ENCODE measurements at places on chromosomes 5 and 9.

DNA sequence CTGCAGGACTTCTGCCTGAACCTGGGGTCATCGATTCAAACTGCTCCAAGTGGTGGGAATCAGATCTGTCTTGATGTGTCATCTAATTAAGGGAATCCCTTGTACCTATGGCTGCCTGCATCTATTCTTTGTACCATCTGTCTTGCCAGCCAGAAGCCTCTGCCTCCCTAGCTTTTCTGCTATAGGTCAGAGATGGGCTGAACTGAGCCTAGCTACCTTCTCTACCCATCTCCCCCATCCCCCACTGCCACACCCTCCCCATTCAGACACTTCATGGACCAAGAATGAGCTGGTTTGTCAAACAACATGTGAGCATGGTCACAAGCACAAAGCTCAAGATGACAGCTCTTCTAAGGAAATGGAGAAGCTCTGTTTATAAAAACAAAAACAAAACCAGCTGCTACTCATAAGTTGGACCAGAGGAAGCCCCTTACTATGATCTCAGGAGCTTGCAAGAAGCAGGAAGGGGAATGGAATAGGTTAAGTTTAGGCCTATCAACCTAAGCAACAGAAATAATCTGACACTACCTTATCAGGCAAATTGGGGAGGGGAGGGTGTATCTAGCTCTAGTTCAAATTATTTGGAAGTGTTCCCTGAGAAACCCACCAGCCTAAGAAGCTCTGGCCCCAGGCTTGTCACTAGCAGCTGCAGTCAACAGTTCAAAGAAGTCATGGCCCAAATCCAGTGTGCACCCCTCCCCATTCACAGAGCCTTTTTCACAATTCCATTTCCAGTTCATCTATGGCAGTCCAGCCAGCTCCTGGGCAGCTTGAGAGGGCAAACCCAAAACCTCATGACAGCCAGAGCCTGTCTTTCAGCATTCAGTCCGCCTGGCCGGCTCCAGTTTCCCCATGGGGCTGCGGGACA is 29.9 kb downstream of the SKP1 start:
- no peak for DNase-seq

DNA sequence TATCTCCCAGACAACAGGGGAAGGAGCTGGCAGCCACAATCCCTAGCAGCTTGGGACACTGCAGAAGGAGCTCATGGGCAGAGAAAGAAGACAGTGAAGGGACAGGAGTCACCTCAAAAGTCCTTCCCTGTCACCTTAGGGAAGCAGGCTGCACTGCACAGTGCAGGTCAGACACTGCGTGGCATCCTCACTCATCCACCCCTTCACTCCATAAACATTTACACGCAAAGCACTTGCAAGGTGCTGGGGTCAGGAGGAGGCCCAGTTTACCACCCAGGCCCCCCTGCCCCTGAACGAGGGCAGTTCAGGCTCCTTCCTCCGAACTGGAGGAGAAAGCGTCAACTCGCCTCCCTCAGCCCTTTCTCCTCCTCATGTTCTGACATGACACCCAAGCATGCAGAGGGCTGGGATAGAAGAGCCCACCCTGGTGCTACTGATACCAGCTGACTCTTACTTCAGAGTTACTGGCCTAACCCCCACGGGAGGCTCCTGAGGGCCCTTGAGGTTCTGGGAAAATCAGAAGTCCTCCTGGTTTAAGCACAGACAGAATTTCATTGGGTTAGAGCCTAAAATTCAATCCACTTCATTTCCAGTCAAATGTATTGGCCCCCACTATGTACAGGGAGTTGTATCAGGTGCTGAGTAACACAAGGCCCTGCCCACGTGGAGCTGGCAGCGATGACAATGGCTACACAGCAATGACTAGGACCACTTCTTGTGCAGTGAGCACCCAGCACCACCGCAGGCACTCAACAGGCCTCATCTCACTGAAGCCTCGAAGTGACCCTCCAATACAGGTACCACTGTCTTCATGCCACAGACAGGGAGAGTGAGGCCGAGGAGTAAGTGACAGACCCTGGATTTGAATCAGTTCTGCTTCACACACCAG is 70.4 kb downstream of the RAPGEF1 start:
- no peak for DNase-seq

DNA sequence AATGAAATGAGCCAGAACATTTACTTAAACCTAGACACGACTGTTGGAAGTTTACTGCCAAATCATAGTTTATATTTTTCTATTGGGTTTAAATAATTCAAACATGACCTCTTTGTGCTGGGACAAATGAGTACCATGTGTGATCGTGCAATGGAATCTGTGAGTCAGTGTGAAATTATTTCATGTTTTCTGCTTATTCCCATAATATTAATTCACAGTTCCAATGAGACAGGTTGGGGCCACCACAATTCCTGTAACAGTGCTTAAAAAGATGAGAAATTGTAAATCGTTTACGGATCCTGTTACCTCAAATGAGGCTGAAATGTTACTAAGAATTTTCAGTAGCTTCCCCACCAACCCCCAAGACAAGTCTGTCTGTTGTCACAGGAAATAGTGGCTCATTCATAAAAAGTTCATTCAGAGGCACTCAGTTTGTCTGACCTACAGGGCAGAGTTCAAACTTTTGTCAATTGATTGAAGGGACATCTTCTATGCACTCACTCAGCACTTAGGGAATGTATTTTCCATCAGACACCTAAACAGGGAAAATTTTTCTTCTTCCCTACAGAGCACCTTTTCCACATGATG is 563.9 kb upstream of the ADAMTS16 start:
- DNase-seq = no peak

DNA sequence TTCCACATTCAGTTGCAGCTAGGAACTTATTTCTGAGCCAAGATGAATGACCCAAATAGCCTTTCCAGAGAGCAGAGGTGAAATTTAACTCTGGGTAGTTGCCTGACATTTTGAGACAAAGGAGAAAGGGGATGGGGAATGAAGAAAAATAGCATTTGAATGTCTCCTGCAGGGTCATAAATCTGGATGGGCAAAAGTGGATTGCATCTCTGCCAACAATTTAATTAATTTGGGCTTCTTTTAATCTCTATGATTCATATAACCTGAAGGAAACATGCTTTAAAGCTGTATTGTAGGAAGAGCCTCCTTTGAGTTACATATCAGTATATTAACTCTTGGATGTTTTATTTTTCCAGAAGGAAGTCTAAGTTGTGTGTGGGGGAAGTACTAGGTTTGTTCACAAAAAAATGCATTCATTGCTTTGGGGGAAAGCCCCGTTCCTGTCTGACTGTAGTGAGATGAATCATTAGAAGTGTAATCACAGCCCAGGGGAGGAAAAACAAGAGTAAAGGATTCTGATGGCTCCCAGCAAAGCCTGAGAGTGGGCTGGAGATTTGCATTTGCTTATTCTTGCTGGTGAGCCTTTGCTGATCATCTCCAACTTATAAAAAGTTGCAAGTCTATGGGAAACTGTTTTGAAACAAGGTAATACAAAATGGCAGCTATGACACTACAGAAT is 133.0 kb upstream of the IQGAP2 start:
- no peak for DNase-seq

- DNase-seq = no peak
Observed at GRCh38 chr5:126126574-126126973, 296.6 kb upstream of the GRAMD2B start.

DNA sequence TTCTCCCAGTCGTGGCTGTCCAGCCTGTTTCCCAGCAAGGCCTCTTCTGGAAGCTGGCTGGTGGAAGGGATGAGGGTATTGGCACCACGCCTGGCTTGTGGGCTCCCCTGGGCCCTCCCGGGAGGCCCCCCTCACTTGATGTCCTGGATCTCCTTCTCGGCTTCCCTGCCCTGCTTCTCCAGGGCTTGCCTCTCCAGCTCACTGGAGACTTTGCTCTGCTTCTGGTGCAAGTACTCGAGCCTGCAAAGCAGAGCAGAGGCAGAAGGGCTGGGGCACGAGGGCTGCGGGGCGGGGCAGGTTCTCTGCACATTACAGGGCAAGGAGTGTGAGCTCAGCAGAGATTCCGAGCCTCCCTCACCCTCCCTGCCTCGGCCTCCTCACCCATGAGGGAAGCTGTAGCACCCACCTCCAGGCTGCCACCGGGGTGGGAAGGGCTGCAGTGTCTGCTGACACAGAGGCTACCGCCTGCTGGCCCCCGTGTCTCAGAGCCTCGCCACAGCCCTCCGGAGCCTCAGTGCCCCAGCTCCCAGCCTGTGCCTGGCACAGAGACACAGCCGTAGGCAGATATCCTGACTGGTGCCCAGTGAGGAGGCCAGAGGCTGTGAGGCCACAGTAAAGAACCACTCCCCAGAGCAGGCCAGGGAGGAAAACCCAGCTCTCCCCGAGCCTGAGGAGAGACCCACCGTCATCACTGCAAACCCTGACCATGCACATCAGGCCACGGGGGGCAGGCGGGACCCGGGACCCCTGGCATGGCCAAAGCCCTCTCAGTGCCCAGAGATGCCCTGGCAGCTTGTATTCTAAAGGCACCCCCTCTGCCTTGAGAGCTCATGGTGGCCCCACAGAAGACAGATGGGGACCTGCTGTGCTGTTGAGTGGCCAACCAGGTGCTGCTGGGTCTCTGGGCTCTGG is 7.2 kb downstream of the SNAPC4 start:
- DNase-seq = no peak

DNA sequence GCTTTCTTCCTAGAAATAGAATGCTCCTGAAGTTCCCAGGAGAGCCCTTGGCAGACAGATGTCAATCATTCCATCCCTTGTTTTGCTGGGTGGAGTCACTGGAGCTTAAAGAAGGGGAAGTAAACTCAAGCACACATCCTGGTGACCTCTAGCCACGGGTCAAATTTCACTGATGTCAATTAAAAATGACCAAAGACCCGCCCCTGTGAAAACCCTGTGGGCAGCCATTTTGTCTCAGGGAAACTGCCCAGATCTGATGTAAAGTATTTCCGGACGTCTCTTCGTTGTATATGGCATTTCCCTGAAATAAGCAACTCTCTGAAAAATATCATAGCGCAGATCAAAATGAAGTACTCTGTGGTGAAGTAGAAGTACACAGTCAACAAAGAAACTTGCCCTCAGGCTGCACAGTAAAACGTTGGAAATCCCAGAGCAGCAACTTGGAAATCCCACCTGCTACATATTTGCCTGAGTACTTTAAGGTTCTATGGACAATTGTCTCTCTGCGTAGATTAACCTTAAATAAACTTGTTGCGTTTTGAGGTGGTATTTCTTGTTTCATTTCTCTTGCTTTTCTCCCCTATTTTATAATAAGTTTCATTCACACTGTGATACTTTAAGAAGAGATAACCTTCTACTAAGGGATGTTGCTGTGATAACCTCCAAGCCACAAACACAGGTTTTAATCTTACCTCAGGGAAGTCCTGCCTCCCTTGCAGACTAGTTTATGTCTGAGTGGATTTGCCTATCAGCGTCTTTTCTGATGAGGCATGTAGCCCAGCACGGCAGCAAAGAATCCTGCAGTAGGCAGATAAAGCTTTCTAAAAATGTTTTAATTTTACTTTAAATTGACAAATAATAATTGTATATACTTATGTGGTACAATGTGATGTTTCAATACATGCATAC is 60.9 kb upstream of the PIP5K1B start:
- DNase-seq = no peak

DNA sequence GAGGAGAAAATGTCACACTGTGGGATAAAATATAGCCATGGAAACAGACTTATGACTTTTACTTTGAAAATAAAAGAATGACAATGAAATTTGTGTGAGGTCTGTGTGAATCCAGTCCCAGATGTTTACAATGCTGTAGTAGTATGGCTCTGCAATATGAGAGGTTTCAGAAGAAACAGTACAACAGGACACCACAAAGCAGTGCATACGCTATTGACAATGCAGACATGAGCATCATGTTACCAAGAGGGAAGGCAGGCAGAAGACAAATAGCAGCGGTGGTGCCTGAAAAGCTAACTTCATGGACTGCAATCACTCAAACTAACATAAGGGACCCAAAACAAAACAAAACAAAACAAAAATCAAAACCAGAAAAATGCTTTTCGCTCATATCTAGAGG is 1.8 kb downstream of the FGF10 start:
- no peak for DNase-seq

DNA sequence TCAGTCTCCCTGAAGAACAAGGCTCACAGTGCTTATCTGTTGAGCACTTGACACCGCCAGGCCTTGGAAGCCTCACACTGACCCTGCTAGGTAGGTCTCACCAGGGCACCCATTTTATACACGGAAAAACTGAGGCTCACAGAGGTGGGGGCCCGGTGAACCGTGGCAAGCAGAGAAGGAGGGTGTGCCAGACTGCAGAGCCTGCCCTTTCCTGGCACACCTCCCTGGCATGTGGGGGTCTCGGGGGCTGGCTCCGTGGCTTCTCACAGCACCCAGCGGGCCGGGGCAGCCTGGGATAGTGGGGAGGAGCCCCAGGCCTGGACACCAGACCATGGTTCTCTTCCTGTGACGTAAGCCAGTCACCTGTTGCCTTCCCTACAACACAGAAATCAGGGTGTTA is 53.7 kb upstream of the IER5L start:
- DNase-seq = no peak

- DNase-seq = no peak
Observed at GRCh38 chr5:175609526-175609925, 48.3 kb upstream of the HRH2 start.

GRCh38 chr9:2742214-2742613 is 24.9 kb downstream of the KCNV2 start:
- no peak for DNase-seq

GRCh38 chr9:114125476-114126013 is 26.5 kb upstream of the KIF12 start:
- DNase-seq = no peak

GRCh38 chr5:175690025-175690424 is 32.2 kb downstream of the HRH2 start:
- no peak for DNase-seq

- no peak for DNase-seq
Observed at GRCh38 chr5:171592736-171593135, 173.3 kb downstream of the FGF18 start.

Measured in NCI-H2081 (cell line).